ENCODE measurements at places on chromosomes 3 and 15.
A peak's percentile ranks its signal among the peaks of the same experiment; 100 is the strongest.

- no peak for DNase-seq
Observed at GRCh38 chr3:111901637-111902036, 42.6 kb downstream of the PHLDB2 start.

DNA sequence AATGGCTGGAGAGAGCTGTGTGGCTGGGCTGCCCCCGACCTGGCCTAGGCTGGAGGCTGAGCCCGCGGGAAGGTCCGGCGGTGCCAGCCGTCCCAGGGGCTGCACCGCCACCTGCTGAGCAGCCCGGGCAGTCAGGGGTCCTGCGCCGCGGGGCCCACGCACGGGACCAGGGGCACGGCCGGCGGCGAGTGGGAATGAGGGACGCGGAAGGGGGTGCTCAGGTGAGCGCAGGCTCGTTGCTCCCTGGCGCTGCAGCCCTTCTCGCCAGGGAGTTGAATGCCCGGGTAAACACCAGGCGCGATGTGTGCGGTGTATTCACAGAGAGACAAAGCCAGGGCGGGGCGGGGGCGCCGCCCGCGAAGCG is 666 bp upstream of the SEMA3F start:
- no peak for DNase-seq

DNA sequence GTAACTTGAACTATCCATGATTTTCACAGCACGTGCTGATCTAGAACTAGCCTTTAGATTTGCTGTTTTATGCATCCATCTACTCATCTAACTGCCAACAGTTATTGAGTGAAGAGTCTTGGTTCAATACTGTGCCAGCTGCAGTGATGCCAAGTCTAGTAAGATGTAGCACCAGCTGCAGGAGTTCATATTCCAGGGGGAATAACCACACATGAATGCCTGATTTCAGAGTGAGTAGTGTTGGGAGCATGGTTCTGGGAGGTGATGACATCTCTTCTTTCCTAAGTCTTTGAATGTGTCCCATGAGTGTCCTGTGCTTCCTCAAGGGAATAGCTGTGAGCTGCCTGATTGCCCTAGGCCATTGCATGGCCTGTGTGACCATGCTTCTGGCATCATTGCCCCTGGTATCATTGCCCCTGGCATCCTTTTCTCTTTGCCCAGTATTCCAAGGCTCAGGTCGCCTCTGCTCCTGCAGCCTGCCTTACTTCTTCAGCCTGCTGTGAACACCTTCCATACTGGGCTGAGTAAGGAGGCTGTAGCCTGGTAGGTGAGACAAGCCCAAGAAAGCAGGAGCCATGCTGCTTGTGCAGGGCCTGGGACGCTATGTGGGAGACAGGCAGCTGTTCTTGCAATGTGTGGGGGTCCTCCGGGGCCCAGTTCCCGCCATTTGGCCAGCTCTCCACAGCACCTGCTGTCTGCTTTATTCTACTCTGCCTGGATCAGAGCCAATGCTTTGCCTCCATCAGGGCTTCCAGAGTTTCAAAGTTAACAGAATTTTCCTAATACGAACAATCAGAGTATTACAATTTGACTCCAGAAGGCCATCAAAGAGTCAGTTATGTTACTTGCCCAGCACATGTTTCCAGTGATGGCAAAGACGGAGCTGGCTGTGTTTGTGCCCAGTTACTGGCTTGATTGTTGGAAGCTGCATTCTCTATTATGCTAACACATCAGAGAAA is 73.2 kb downstream of the CLSTN2 start:
- DNase-seq: no peak

DNA sequence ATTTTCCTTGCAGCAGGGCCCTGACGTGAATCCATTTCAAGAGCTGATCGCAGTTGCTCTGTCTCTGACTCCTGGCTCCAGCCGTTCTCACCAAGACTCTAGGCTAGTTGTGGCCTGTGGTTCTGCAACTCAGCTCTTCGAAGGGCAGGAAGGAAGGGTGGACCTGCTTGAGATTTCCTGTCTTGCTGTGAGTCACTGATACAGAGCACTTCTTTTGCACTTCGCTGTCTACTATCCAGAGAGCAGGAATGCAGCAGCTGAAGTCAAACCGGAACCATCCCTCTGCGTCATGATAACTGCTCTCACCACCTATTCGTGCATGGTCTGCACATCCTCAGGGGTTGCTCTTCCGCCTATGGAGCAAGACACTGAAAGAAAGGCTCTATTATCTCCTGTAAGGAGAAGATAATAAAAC is 59.7 kb downstream of the RAP2B start:
- DNase-seq: no peak

GRCh38 chr3:72036899-72037298 is 252.0 kb upstream of the PROK2 start:
- peak; percentile 40 for DNase-seq

DNA sequence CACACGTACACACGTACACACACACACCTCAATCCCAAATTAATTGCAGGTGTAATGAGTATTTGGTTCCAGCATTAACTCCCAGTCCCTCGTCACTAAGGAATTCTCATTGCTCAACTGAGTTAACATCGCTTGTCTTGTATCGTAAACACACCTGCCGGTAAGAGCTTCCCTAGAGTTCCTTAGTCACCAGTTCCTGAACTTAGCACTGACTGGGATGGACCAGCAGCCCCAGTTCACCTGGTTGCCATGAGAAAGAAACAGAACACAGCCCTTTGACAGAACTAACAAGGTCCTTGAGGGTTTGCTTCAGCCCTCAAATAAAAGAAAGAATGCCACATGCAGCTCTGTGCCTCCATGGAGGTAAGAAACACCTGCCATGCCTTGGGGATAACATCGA is 66.3 kb upstream of the SLCO3A1 start:
- no peak for DNase-seq
